ENCODE measurements at places on chromosomes 4 and X.

- DNase-seq = no peak
Measured at GRCh38 chr4:150972592-150972991, 42.5 kb downstream of the LRBA start.

DNA sequence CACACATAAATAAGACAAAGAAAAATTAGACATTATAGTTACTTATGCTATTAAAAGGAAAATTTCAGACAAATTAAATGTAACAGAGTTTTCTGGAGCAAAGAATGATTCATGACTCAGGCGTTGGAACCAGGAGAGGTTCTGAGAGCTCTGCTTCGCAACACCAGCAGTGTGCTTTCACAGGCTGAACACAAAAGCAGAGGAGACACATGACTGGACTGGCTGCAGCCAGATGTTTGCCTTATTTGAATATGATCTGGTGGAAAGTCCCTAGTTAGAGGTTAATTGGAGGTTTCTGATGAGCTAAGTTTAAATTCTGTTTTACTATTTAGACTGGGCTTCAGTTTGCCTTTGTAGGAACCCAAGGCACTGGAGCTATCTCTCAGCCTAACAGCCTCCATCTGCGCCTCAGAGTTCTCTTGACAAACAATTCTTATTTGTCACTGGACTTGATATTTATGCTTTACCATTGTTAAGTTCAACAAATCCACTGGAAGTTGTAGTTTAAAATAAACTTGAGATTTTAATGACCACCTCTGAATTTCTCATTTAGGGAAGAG, 16.2 kb downstream of the BOD1L1 start:
- DNase-seq = peak; percentile 46

GRCh38 chr4:106238820-106239420, 77.1 kb downstream of the TBCK start:
- DNase-seq = no peak

GRCh38 chr4:183840311-183840710, 64.8 kb upstream of the STOX2 start:
- peak; percentile 79 for DNase-seq

DNA sequence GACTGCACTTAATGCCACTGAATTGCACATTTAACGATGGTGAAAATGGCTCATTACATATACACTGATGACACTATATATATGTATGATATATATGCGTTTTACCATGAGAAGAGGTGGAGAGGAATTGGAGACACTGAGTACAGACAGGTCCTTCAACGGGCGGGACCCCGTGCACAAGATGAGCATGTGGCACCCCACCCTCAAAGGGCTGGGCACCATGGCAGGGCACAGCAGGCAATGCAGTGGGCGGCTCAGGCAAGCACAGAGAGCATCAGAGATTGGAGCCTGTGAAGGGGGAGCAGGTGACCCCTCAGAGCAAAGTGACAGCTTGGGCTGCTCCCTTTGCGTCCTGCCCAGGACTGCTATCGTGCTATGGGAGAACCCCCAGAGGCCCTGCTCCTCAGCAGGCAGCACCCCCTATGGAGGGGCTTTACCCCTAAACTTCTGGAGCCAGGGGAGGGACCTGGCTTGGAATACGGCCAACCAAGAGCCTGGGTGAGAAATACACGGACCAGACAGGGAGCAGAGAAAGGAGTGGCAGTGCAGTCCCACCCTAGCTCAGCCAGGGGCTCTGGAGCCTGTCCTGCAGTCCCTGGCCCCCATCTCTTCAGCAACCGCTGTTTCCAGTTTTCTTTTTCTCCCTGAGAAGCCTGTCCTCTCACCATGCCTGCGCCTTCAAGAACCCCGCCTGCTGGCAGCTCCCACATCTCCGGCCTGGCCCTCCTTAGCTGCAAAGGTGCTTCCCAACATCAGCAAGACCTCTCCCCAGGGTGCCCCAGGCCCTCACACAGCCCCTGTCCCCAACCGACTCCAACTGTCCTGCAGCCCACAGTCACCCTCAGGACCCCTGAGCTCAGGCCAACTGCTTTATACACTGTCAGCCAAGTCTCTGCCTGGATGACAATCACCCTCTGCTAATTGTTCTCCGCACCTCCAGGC, 10.5 kb downstream of the SLC6A8 start:
- DNase-seq = no peak

- no peak for DNase-seq
Measured at GRCh38 chrX:29691044-29691443, 524.3 kb upstream of the MAGEB2 start.

- DNase-seq = no peak
Measured at GRCh38 chr4:41429280-41429669, 108.7 kb upstream of the LIMCH1 start.

DNA sequence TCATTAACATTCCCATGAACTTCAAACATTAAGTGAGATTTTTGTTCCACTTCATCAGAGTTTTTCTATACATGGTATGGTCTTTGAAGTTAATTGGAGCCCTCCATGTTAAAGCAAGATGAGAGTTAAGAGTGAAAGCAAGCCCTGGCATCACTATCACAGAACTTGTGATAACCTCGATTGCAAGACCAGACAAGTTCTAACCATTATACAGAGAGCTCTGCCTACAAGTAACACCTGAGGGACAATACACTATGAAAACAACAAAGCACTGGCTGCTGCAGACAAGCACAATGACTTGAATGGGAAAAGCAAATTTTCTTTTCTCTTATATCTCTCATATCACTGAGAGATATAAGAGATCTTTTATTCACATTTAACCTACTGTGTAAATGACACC, 126.6 kb upstream of the GYPA start:
- DNase-seq = no peak

- peak; percentile 16 for DNase-seq
Measured at GRCh38 chrX:139831675-139832456, 101.0 kb downstream of the ATP11C start.

DNA sequence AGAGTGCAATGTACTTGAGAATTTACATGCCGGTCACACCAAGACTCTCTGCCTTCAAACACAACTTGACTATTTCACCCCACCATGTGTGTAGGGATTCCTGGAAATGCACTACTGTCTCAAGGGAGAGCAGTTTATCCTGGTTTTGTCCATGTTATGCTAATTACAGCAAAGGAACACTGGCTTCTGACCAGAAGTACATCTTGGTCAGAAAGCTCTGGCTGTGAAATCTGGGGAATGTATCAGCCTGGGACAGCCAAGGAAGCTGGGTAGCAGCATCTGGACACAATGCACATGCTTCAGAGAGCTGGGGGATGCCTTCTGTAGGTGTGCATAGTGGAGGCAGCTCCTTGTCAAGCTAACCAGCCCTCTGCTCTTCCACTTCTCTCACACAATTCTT, 1432.6 kb upstream of the TENM3 start:
- DNase-seq = no peak

DNA sequence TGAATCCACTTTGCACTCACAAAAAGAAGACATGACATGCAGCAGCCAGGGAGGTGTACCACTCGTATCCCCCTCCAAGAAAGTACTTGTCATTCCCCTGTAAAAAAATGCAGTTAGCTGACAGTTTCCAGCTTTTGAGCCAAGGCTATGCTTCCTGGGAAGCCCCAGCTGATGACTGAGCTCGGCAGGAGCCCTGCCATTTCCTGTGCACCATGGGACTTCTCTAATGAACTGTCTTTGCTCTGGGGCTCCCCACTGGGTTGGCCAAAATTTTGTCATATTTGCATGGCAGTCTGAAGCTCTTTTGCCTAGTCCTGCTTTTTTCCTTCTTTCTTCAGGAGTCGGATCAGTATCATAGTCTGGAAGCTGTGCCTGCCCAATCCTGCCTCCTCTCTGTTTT, 104.5 kb upstream of the MAOA start:
- DNase-seq = no peak
